ENCODE measurements at places on chromosomes 5 and 9.

- DNase-seq, result no peak
Measured at GRCh38 chr9:123739902-123740301, 190.0 kb downstream of the DENND1A start.

DNA sequence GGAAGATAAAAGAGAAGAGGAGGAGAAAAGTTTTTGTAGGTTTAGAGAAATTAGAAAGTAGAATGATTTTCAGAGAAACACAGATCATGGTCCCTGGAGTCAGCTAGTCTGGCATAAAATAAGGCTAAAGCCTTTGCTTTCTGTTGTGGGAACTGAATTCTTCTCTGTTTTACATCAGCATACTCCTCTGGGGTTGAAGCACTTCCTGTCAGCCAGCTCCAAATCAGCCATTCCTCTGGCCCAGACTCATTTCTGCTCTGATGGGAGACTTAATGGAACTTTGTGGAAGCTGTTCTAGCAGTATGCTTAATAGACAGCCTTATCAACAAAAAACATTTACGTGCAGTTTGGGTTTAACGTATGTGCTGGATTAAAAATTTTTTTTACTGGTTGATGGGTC lies 143.2 kb downstream of the HMHB1 start:
- no peak for DNase-seq

DNA sequence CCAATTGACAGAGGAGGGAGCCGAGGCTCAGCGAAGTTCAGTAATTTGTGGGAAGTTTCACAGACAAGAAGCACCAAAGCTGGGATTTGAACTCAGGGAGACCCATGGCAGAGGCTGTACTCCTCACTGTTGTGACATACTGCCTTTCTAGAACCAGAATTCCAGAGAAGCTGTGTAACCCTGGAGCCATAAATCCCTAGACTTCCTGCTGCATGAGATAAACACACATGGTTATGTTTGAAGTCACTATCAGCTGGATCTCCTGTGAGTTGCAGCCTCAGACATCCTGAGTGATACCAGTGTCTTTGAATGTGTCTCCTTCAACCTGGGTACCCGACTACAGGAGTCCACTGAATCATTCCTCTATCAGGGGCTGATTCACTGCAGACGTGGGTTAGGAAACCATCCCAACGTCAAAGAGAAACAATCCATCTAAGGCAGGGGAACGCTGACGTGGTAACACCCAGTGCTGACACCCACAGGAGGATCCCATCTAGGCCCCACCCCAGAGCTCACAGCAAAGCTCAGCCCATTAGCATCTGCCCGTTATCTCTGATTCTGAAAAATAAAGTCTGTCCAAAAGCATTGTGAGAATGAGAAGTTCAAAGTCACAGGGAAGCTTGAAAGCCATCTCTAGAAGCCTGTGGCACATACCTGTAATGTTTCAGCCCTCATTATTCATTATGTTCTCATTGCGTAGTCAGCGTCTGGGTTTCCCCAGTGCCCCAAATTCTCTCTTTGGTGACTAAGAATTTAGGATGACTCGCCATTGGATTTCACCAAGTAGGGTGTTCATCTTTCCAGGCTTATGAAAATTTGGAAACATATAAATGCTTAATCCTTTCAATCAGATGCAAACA lies 36.3 kb upstream of the BASP1 start:
- no peak for DNase-seq

- no peak for DNase-seq
Measured at GRCh38 chr5:164289526-164289925, 784.1 kb downstream of the MAT2B start.

GRCh38 chr9:99013550-99013949 lies 69.8 kb downstream of the COL15A1 start:
- DNase-seq, result no peak

- no peak for DNase-seq
Measured at GRCh38 chr5:55599148-55600050, 64.6 kb upstream of the PLPP1 start.

DNA sequence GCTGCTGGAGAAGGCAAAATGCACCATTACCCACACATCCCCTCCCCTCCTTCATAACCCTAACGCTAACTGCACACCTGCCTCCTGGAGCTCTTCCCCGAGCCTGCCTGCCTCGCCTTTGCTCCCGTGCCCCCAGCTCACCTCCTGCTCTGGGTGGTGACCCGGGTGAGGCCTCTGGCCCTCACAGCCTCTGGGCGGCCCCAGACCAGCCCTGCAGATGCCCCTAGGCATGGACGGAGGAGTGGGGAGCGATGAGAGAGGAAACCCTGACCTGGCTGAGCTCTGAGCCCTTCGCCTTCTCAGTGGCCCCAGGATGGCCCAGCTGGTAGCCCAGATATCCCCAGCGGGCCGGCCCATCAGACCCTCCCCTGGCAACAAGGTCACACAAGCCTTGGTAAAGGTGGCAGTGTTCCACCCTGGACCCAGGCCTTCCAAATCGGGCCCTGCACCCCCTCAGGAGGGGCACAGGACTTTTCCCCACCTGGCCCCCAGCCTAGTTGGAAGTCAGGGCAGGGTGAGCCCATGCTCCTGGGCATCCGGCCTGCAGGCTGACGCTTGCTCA lies 14.5 kb upstream of the CAMSAP1 start:
- DNase-seq, result no peak

DNA sequence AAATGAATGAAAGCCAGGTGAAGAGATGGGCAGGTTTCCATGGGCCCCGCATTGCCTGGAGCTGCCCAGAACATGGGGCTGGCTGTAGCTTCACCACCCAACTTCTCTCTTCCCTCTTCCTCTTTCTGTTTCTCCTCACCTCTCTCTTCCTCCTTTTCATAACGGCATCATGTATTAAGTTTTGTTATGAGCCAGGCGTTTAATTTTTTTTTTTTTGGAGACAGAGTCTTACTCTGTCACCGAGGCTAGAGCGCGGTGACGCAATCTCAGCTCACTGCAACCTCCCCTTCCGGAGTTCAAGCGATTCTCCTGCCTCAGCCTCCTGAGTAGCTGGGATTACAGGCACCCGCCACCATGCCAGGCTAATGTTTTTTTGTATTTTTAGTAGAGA lies 13.0 kb upstream of the SPINK4 start:
- peak; percentile 34 for DNase-seq

DNA sequence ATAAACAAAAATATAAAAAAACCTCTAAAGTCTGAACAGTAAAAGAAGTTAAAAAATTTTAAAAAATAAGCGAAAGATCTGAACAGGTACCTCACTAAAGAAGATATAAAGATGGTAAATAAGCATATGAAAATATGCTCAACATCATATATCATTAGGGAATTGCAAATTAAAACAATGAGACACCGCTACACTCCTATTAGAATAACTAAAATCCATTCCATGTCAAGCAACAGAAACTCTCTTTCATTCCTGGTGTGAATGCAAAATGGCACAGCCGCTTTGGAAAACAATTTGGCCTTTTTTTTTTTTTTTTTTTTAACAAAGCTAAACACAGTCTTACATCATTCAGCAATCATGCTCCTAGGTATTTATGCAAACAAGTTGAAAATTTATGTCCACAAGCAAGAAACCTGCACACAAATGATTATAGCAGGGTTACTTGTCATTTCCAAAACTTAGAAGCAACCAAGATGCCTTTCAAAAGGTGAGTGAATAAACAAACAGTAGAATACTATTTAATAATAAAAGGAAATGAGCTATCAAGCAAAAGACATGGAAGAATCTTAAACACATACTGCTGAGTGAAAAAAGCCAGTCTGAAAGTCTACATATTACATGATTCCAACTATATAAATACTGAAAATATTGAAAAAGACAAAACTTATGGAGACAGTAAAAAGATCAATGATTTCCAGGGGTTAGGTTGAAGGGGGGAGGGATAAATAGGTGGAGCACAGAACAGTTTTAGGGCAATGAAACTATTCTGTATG lies 22.1 kb downstream of the ANXA1 start:
- no peak for DNase-seq

DNA sequence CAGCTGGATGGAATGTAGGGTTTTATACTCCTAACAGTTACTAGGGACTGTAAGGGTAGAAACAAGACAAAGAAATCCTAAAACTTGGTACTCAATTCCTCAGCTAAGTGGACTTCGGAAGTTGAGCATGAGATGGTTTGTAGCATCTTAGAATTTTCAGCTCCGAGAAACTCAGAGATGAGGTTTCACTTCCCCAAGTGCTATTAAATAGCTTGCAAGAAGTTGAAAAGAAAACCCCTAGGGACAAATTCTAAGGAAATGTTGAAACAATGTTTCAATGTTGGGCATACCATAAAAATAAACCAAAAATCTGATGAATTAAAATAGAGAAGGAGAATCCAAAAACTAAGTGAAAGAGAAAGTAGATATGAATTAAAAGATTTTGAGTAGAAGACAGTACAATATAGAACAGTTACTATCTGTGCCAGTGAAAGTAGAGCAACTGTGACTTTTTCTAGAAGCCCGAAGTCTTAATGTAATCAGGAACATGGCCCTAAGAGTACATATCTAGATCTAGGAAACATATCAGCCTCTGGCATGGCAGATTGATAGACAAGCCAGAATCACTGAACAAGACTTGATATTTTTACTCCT lies 308.6 kb upstream of the RGMB start:
- no peak for DNase-seq
